SK-MEL-5 (cell line): ENCODE measurements at places on chromosomes 1 and 21. TPM values are rescaled to one million over a fixed set of nuclear protein-coding genes. Genes with fewer than 3 reads are reported as not detected.

DNA sequence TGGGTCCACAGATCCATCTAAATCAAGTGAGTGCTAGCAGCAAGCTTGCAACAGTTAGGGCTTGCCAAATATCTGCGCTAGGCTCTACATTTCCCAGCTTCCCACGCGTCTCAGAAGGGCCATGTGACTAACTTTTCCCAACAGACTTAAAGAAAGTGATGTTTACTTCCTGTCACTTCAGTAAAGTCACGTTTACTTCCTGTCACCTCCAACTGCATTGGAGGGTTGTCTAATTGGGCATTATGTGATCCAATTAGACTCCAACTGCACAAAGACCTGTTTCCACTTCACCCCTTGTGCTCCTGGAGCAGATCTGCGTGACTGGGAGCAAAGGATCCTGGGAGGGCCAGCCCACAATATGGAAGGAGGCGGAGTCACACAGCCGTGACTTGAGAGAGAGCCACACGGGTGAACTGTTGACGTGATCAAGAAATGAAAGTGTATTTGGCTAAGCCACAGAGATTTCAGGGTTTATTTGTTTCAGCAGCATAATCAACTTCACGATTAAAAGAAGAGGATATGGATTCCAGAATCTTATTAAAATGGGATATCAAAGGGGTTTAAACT, 77.7 kb downstream of the CYYR1 start:
- DNase-seq: peak; percentile 6

GRCh38 chr1:201713086-201713810, 115.7 kb upstream of the IPO9 start:
- DNase-seq: no peak

DNA sequence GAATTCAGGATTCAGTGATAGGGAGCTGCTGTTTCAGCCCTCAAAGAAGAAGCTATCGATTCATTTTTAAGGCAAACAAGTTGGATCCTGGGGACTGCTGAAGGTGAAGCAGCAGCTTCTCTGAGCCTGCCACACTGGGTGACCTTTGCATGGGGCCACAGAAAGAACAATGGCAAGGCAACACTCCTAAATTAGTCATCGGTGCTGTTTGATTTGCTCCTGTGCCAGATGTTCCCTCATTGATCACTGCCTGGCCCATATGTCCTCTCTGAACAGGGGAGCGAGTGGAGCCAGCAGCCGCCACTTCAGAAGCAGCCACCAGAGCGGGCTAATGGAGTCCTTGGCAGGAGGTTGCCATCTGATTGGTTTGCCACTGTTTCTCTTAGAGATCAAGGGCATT, 391.5 kb downstream of the NTNG1 start:
- DNase-seq: no peak

GRCh38 chr1:11978301-11978700, 1.9 kb upstream of the MFN2 start:
- no peak for DNase-seq

ELF3 gene
- total RNA-seq: 0.13 TPM in 1 of 2 replicates, not detected in the other

DNA sequence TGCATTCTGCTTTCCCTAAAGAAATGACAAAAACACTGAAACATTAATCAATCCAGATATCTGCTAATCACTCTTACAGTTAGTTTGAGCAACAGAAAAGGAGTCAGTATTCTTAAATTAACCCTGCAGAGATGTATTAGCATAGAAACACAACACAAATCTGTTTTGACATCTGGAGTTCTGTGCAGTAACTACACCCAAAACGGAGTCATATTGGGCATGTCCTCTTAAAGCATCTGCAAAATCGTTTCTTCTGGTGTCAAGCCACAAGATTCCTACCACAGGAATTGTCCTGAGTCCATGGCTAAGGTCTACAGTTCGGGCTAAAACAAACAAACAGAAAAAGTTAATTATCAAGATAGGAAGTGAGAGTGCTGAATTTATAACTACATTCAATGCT, 332.1 kb upstream of the PKN2 start:
- no peak for DNase-seq

GRCh38 chr1:92992054-92992453, 30.8 kb upstream of the DIPK1A start:
- DNase-seq: peak; percentile 14

DNA sequence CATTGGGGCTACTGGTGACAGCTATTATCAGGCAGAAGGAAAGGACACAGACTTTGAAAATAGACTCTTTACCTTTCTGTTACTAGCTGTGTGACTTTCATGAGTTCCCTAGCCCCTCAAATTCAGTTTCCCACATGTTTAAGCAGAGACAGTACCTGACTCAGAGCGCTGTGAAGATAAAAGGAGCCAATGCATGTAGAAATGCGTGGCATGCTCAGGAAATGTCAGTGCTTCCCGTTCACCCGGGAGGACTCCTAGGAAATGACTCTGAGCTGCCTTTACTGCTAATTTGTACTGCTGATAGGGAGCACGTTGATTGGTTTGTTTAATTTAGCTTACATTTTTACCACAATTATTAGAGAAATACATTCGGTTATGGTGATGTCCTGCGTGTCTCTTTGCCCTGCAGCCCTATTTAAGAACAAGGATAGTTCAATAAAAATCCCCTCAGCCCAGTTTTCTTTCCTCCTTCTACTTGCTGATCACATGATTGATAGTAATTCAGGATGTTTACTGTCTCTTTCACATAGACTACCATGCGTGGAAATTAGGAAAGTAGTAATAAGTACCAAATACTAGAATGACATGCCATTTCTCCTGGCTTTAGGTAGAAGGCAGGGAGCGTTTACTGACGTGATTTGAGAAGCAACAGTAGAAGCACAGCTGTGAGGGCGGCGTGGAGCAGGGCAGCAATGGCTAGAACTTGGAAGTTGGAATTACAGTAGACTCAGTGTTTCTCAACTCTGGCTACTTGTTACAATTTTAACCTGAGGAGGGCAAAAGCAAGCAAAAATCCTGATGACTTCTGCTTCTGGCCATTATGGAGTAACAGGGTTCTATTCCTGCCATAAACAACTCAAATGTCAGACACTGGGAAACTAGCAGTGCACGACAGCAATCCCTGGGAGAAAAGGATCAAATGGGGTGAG, 15.9 kb downstream of the PDIK1L start:
- DNase-seq: no peak

- no peak for DNase-seq
Measured at GRCh38 chr1:160018900-160019299, 12.9 kb downstream of the PIGM start.

ZNF648 gene
- total RNA-seq: 0.43 and 1.1 TPM in 2 replicates

DNA sequence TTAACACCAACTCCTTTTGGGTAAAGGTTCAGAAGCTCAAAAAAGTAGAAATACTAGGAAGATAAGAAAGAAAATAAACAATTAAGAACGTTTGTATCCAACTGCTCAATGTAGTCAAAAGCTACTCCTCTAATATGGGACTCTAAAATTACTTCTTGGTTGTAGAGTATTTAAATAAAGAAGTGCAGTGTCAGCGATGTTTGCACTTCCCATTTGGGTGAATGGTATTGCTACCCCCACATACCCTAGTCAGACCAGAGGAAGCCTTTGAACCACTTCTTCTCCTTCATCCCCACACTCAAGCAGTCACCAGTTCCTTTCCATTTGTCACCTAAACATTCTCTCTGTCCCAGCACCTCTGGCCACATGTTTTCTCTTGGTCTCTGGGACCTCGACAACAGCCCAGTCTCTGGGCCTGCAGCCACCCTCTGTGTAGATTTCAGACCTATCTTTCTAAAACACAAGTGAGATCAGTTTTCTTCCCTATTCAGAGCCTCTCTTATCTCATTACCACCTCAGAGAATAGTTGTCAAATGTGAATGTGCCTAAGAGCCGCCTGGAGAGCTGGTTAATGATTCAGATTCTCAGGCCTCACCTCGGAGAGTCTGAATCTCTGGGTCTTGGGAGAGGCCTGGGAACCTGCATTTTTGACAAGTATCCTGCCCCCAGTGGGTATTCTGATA, 109.8 kb downstream of the OMA1 start:
- no peak for DNase-seq

DNA sequence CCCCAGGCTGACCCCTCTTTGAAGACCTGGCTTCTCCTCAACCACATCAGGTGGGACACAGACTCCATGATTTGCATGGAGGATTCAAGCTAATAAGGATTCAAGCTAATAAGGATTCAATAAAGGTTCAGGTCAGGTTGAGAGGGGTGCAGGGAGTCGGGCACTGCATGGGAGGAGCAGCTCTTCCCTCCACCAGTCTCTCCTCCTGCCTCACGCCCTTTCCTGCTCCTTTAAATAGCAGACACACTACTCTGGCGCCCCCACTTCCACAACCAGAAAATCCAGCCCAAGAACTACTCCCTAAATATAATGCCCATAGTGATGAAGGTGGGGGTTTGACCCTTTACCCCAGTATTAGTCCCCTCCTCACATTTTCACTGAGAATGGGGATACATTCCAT, 7.1 kb downstream of the MEX3A start:
- DNase-seq: no peak

- peak; percentile 96 for DNase-seq
Measured at GRCh38 chr1:206680279-206680678, 4.4 kb upstream of the MAPKAPK2 start.

GJC2 gene
- total RNA-seq: 0.16 TPM in 1 of 2 replicates, not detected in the other

DNA sequence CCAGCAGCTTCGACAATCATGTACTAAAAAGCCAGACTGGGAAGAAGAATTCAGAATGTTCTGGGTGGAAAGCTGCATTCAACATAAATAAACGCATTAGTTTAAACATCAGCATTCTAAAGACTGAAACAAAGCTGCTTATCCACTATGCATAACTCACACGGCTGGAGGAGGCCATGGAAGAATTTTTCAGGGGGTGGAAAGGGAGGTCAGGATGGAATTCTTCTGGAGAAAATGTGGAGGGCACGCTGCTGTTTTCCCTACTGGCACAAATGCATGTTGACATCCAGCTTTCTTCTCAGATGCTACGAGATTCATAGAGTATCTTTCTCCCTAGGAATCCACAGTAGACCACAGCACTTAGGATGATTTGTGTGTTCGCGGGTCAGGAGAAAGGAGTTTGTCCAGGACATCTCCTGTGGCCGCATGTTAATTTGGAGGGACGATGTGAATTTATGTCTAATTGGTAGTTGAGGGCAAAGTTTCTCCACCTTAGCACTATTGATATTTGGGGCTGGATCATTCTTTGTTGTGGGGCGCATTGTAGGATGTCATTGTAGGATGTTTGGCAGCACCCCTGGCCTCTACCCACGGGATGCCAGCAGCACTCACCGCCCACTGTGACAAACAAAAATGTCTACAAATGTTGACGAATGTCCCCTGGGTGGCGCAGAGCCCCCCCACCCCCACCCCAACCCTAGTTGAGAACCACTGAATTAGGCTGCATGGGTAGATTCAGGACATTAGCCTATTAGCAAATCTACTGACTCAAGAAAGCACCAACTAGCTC, 86.5 kb upstream of the KAZN start:
- DNase-seq: no peak

HCN3 gene
- total RNA-seq: 2.9 and 3.3 TPM in 2 replicates

GRCh38 chr21:45355573-45355972, 49.4 kb upstream of the COL18A1 start:
- no peak for DNase-seq

DNA sequence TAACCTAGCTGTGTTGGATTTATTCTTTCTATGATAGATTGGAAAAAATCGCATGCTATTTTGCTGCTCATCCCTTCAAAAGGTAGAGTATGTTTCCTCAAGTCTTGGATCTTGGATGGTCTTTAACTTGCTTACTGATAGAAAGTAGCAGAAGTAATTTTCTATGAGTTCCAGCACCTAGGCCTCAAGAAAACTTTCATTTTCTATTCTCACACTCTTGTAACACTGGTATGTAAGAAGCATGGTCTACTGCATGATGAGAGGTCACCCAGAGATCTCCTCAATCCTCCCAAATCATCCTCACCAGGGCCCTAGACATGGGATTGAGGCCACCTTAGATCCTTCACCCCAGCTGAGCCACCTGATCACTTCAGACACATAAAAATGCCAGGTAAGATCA, 7.2 kb downstream of the SPTA1 start:
- DNase-seq: no peak

FMN2 gene
- total RNA-seq: 35.4 and 39.8 TPM in 2 replicates

DNA sequence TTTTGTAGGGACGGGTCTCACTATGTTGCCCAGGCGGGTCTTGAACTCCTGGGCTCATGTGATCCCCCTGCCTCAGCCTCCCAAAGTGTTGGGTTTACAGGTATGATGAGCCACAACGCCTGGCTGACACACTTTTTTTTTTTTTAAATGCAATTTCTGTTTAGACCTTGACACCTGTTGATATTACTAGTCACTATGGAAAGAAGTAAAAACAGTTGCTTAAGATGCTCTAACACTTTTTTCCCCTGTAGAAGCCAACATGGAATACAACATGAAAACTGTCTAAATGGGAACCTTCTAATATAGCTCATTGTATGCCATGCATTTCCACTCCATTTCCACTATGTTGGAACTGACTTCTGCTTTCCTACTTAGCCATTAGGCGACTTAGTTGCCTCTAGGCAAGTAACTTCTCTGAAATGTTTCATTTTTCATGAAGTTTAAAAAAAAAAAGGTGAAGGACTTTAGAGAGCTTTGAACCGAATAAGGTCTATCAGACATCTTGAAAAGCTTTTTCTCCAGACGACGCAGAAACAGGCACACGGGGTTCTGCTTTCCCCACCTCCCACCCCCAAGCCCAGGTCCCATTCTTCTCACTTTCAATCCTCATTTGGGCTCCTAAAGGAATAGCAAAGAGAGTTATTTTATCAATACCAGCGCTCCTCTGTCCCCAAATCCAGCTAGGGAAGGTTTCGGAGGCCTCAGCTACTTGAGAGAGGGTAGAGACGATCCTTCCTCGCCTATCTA, 648 bp upstream of the DR1 start:
- DNase-seq: no peak

NCAM2 gene
- total RNA-seq: 5.2 and 7.3 TPM in 2 replicates

GRCh38 chr1:88662723-88663122, 21.4 kb upstream of the PKN2 start:
- no peak for DNase-seq

GRCh38 chr1:212482006-212482636, 49.4 kb downstream of the NENF start:
- DNase-seq: no peak

SLC45A1 gene
- total RNA-seq: not detected in 2 replicates
